Activated naive CD4-positive, alpha-beta T cell treated with Interleukin-2 at 50 U/mL for 16 hours (primary cell): ENCODE measurements at places on chromosomes 16 and 17.

- DNase-seq: no peak
Observed at GRCh38 chr16:28534542-28535373, 4.0 kb downstream of the NUPR1 start.

DNA sequence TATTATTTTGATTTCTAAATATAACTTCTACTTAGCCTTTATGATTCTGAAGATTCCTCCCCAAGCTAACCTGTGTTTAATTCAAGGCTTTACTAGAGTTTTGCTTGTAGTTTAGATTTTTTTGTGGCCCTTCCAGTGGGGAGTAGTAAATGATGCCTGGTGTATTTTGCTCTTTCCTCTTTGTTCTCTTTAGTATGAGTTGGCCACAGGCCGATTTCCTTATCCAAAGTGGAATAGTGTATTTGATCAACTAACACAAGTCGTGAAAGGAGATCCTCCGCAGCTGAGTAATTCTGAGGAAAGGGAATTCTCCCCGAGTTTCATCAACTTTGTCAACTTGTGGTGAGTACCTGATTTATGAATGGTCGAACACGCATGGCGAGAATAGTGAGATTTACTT, 108.3 kb downstream of the MAP2K4 start:
- no peak for DNase-seq

DNA sequence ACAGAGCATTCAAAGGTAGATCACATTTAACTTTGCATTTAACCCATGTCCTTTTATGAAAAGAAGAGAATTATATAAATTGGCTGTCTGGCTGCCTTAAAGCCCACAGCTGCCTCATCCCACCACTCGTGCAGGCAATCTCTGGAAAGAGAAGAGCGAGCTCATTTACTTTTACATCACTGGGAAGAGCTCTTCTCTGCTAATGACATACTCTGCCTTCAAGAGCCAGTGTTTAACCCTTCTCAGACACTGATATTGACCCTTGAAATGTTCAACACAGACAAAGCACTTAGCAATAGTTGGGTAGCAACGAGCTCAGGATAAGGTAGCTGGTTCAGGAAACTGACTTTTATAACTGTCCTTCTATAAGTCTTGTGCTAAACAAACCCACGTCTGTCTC, 6.8 kb downstream of the KRT38 start:
- DNase-seq: no peak

- DNase-seq: no peak
Observed at GRCh38 chr16:86398622-86399021, 111.7 kb upstream of the FOXF1 start.

DNA sequence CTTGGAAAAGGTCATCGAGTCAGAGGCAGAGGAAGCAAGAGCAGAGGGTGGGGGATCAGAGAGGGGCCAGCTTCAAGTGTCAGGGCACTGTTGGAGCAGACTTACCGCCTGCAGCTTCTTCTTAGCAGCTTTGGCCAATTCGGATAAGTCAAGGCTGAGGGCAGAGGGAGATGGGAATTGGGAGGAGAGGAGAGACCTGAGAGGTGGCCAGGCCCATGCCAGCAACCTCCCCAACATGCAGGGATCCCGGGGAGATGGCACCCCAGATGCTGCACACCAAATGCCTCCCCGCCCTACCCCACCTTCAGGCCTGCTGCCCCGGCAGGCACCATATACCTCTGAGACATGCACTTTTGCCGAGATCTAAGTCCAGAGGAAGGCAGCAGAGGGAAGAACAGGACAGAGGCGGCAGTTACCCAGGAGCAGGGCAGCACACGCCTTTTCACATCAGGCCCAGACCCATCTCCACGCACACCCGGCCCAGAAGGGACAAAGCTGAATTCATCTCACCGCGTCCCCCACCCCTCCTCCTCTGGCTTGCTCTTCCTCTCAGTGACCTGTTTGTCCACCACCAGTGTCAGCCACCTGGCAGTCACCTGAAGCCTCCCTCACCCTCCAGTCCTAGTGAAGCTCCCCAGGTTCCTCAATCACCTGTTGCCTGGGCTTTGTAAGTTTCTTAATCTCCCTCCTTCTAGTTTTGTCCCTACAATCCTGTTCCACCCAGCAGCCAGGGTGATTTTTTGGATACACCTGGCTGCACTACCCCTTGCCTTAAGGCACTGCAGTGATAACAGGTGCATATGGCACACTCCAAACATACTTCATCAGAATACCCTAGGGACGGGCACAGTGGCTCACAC, 10.4 kb downstream of the TP53I13 start:
- DNase-seq: no peak

GRCh38 chr16:2501946-2502895, 11.5 kb upstream of the ATP6V0C start:
- DNase-seq: no peak

DNA sequence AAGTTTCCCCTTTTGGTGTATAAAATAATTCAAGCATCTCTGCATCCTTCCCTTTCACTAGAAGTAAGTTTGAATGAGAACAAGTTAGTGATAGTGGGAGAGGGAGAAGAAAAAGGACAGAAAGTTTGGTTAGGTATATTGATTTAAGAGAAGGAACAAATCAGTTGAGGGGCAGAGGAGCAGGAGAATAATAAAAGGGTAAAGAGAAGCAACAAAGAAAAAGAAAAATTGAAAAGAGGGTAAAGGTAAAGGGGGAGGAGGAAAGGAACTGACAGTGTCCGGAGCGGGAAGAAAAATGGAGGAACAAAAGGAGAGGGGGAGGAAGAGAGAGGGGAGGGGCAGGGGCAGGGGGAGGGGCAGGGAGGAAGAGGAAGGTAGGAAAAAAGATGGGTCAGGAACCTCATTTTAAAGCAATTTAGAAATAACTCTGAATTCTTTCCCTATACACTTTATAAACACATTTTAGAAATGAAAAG, 6.3 kb upstream of the IGF2BP1 start:
- DNase-seq: no peak

GRCh38 chr17:59810894-59811153, 81.9 kb downstream of the TUBD1 start:
- DNase-seq: no peak

GRCh38 chr16:67946966-67947558, 3.1 kb upstream of the LCAT start:
- no peak for DNase-seq

- DNase-seq: no peak
Observed at GRCh38 chr17:40963838-40964237, 2.9 kb downstream of the KRT39 start.

DNA sequence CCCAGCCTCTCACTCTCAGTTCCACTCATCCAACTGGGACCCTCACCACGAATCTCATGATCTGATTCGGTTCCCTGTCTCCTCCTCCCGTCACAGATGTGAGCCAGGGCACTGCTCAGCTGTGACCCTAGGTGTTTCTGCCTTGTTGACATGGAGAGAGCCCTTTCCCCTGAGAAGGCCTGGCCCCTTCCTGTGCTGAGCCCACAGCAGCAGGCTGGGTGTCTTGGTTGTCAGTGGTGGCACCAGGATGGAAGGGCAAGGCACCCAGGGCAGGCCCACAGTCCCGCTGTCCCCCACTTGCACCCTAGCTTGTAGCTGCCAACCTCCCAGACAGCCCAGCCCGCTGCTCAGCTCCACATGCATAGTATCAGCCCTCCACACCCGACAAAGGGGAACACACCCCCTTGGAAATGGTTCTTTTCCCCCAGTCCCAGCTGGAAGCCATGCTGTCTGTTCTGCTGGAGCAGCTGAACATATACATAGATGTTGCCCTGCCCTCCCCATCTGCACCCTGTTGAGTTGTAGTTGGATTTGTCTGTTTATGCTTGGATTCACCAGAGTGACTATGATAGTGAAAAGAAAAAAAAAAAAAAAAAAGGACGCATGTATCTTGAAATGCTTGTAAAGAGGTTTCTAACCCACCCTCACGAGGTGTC, 26.6 kb downstream of the STH start:
- no peak for DNase-seq

DNA sequence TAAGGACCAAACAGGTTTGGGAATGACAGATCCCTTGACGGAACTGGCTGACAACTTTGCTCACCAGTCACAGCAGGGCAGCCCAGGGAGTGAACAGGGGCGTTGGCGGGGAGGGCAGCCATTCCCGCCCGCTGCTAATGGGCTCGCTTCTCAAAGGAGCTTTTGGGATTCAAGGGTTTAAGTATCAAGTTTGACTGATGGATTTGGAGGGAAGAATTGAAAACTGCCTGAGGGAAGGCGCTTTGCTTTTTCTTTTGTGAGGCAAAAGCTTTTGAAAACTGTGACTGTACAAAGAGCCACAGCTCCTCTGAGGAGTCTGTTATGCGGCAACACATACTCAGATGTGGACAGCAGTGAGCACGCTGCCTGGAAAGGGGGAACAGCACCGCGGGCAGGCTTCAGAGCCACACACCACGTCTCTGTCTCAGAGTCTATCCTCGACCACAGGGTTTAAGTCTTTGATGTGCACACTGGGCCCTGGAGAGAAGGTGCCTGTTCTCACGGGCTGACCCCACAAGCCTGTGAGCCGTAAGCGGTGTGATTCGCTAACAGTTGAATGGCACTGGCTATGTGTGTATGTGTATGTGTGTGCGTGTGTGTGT, 79.9 kb upstream of the HSBP1 start:
- DNase-seq: no peak

- DNase-seq: no peak
Observed at GRCh38 chr16:22813223-22813947, 577 bp upstream of the HS3ST2 start.

GRCh38 chr17:41992576-41992975, 24.7 kb downstream of the DNAJC7 start:
- DNase-seq: no peak

- DNase-seq: no peak
Observed at GRCh38 chr17:39306509-39307212, 80.9 kb upstream of the STAC2 start.
